Stimulated activated CD4-positive, alpha-beta T cell treated with anti-CD3 and anti-CD28 coated beads, Interleukin-15, amount 100 ng/mL, for 48 hours (primary cell): ENCODE measurements at places on chromosomes 16 and 17.

- DNase-seq: no peak
These were observed 3.2 kb upstream of the CDK5RAP3 start for GRCh38 chr17:47967607-47968252.

DNA sequence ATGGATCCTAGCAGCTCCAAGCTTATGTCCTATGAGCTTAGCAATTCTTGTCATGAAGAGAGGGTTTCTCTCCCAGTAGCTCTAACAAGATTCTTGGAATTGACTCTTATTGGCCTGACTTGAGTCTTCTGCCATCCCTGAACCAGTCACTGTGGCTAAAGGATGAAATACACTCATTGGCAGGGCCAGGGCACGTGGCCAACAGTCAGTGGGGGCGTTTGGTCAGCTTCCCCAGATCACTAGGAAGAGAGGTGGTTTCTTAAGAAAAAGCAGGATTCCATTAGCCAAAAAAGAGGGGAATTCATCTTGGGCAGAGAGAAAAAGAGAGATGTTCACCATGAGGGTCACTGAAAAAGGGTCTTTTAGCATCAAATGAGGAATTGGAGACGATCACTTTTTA is 363.2 kb downstream of the SNX29 start:
- DNase-seq: no peak

DNA sequence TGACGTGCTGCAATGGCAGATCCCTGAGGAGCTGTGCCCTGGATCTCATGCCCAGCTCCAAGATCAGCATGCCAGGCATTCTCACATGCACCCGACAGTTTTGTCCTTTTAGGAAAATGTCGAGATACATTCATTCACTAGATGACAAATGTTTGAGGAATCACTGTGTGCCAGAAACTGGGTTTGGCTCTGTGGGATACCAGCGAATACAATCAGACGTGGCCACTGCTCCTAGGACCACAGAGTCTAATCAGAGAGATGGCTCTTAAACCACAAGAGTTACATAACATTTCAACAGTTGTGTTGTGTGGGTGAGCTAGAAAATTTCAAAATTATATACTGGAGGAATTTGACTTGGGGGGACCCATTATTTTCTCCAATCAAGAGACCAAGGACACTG is 579.7 kb downstream of the CDH13 start:
- no peak for DNase-seq

DNA sequence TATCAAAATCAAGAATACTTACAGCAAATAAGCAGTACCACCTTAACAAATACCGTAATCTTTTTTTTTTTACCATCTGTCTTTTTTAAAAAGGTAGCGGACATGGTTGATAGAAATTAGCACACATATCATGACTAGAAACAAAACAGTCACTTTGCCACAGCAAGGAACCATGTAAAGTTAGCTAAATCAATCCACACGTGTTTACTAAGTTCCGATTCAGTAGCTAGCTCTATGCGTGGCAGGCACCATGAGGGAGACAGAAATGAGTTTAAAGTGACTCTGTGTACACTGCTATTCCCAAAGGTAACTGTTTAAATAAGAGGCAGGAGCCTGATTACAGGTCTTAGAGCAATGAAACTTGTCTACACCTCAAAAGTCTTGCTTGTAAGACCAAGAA is 108.6 kb downstream of the XYLT1 start:
- DNase-seq: no peak

DNA sequence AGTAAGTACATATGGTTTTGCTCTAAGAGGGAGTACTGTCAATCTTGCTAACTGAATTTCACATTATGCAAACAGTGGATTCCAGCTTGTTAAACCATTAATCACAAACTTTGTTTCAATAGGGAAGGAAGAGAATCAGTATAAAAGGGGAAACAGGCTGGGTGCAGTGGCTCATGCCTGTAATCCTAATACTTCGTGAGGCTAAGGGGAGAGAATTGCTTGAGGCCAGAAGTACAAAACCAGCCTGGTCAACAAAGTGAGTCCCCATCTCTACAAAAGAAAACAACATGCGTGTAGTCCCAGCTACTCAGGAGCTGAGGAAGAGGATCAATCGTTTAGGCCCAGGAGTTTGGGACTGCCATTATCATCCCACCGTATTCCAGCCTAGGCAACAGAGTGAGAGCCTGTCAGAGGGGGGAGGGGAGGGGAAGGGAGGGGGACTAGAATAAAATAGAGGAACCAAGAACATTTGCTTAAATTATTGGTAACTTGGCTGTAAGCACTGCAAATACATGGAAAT is 65.7 kb downstream of the FBXL20 start:
- DNase-seq: no peak

- DNase-seq: no peak
These were observed 95.7 kb downstream of the RBFOX3 start for GRCh38 chr17:79515110-79515509.

- peak; percentile 96 for DNase-seq
These were observed at the start of gene DDX5 for GRCh38 chr17:64506201-64506575. TSS of gene DDX5 (minus strand) at chr17:64506289. CDS start at chr17:64506119, 170 bp downstream.

GRCh38 chr16:795580-796229 is 4.8 kb downstream of the GNG13 start:
- no peak for DNase-seq

GRCh38 chr16:51497541-51498211 is 346.6 kb upstream of the SALL1 start:
- no peak for DNase-seq
